ENCODE measurements at places on chromosomes 6 and 20.

GRCh38 chr6:158962371-158962770, 37.6 kb downstream of the RSPH3 start:
- no peak for DNase-seq

DNA sequence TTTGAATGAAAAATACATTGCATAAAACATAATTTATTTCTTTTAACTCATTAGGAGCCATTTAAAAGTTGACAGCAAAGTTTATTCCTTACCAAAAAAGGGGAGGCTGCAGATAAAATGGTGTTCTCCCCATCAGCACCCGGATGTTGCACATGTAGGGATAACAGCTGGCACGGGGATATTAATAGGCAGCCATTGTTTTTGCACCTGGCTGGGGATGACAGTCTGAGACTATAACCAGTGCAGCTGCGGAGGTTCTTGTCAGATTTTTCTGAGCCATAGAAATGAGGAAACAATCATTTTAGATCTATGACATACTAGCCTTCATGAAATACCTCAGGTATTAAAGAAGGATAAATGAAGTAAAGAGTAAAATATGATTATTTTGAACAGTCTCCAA, 20.1 kb upstream of the HECA start:
- DNase-seq, result no peak

GRCh38 chr6:75438442-75439116, 55.0 kb downstream of the FILIP1 start:
- no peak for DNase-seq

GRCh38 chr6:137271245-137272183, 52.3 kb upstream of the IFNGR1 start:
- DNase-seq, result no peak

GRCh38 chr6:121726596-121726995, 291.1 kb downstream of the GJA1 start:
- DNase-seq, result no peak

- no peak for DNase-seq
These were observed 99.3 kb downstream of the B3GAT2 start for GRCh38 chr6:70857387-70858077.

GRCh38 chr6:37481711-37482605, 17.7 kb downstream of the CCDC167 start:
- no peak for DNase-seq

DNA sequence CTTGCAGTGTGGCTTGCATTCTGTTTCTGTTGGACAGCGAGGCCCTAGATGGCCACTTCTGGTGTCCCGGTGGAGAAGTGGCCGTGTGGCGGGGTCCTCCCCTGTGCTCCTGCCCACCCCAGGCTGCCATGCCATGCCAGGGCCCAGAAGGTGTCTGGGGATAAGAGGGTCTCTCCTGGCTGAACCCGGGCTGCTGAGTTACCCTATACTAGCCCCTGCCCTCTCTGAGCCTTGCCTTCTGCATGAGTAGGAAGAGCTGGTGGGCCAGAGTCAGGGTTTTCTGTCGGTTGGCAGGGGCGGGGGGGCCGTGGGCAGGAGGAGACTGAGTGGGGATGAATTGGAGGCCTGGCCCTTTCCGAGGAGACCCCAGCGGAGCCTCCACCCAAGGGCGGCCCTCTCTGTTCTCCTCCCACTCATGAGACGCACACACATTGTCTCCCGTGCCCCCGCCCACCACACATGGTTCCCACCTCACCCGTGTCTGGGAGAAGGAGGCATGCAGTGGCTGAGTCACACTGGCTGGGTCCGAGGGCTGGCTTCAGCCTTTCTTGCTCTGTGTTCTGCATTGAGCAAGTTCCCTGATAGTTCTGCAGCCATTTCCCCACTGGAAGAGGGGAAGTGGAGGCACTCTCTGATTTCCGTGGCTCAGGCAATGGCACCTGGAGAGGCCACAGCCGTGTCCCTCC, 24.6 kb downstream of the VSTM2L start:
- DNase-seq, result no peak

- no peak for DNase-seq
These were observed 8.8 kb upstream of the C20orf144 start for GRCh38 chr20:33653218-33653899.

DNA sequence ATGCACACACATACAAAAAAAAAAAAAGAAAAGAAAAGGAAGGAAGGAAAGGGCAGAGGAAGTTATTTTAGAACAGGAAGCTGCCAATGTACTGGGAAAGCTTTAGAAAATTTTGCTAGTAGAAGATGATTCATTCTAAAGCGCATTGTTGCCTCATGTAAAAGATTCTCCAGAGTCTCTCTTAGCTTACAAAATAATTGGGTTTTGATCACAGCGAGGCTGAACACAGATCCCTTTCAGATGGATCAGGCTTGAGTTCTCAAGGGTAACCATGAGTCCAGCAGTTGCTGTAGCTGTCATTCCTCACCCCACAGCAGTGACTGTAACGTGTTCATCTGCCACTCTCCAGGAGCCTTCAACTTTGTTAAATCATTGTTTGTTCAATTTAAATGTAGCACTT, 81.9 kb downstream of the PHACTR2 start:
- no peak for DNase-seq

GRCh38 chr6:46251583-46252339, 81.0 kb upstream of the ENPP5 start:
- no peak for DNase-seq

DNA sequence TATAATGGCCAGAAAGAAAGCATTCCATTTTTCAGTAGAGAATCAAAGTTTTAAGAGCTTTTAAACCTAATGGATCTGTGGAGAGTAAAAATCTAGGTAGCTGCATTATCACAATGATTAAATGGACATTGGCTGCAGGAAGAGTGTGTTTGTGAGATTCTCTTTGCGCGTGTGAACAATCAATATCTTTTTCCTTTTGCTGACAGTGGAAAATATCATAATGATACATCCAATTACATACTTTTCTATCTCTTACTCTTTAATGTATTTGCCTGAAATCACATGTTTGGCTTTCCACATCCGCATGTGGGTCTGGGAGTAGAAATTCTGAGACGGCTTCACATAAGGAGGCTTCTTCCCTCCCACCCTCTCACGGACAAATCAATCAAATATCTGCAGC, 69.8 kb upstream of the DUSP22 start:
- DNase-seq, result no peak

GRCh38 chr6:157800420-157801237, 22.4 kb upstream of the SNX9 start:
- DNase-seq, result peak; percentile 44

DNA sequence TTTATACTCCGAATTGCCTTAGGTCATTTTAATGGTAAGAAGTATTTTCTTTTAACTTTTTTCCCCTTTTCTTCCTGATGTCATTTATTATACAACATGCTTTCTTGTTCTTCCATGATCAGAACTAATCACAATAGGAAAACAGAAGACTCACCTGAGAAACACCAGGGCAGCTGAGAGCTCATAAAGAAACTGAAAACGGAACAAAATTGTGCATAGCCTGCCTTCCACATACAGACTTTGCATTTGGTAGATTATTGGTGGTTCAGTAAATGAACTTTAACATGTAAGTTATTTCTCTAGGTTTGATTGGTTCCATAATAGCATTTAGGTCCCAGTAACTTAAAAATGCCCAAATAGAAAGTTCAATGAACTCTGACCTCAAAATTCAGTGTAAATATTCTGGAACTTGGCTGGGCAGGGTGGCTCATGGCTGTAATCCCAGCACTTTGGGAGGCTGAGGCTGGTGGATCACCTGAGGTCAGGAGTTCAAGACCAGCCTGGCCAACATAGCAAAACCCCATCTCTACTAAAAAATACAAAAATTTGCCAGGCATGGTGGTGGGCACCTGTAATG, 161.1 kb upstream of the DTNBP1 start:
- DNase-seq, result no peak

DNA sequence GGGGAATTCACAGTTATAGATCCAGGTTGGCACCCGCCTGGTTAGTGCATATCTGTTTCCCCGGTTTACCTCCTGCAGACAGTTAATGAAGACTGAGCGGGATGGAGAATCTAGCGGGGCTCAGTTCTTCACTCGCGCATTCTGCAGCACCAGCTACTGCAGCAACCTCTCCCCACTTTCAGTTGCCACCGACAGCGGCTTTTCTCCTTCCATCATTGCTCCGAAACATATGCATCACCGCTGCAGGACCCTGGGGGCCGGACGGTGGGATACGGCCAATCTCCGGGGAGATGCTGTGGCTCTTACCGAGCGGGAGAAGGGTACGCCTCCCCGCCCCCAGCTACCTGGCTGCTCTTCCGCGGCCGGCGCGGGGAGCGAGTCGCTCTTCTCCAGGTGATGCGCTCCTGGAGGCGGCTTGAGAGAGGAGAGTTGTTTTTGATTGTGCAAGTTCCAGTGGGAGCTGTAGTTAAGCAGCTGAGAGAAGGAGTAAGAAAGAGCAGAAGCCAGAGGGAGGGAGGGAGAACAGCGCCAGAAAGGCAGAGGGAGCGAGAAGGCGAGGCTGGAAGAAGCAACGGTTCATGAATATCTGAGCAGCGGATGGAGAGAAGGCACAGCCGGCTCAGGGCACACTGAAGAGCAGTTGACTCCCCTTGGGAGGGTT, at the start of gene SGK1:
SGK1 (minus strand) TSS at position 642 of the 661 bp plus-strand sequence. CDS start 652 bp downstream, outside the sequence.
- DNase-seq, result no peak

GRCh38 chr20:23047001-23047737, 2.3 kb downstream of the THBD start:
- DNase-seq, result no peak

DNA sequence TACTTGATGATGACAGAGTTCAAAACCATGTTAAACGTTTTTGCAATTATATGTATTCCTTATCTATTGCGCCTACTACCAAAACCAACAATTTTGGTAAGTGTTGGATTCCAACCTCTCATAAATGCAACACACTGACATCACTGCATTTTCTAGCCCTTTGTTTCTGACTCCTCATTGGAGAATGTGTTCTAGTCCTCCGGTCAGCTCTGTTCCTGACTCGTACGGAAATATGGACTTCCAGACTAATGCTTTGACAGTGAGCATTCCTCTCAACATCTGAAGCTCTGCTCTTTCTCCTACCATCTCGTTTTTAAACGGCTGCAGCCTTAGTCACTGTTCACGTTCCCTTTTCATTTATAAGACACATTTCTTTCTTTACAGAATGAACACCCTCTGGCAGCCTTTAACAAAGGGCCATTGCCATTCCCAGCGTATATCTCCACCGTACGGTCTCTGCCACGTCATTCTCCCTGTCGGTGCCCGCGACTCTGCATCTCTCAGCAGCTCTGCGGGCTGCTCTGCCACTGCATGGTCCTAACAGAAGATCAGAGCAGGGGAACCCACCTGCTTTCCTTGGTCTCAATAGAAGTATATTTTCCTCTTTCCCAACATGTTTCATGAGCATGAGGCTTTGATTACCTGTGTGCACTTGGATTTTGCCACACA, 103.0 kb upstream of the SYNDIG1 start:
- no peak for DNase-seq

DNA sequence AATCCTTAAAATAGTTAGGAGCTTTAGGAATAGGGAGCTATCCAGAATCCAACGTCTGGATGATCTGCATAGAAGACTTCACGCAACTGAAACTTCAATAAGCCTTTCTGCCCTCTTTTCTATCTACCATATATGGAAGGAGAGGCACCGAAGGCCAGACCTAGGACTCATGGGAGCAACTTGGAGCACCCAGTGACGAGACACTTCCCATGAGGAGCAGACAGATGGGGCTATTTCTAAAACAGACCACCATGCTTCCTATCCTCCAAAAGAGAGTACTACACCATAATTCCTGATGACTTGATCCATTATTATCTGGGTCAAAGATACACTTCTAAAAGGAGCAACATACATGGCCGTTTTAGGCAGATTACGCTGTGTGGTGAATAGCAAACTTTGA, 6.0 kb downstream of the RPP40 start:
- no peak for DNase-seq

- no peak for DNase-seq
These were observed 575 bp upstream of the CNR1 start for GRCh38 chr6:88166493-88167351.

- DNase-seq, result no peak
These were observed 8.7 kb upstream of the ECT2L start for GRCh38 chr6:138787138-138787537.

- DNase-seq, result no peak
These were observed 16.6 kb upstream of the TRIM27 start for GRCh38 chr6:28940294-28940857.

DNA sequence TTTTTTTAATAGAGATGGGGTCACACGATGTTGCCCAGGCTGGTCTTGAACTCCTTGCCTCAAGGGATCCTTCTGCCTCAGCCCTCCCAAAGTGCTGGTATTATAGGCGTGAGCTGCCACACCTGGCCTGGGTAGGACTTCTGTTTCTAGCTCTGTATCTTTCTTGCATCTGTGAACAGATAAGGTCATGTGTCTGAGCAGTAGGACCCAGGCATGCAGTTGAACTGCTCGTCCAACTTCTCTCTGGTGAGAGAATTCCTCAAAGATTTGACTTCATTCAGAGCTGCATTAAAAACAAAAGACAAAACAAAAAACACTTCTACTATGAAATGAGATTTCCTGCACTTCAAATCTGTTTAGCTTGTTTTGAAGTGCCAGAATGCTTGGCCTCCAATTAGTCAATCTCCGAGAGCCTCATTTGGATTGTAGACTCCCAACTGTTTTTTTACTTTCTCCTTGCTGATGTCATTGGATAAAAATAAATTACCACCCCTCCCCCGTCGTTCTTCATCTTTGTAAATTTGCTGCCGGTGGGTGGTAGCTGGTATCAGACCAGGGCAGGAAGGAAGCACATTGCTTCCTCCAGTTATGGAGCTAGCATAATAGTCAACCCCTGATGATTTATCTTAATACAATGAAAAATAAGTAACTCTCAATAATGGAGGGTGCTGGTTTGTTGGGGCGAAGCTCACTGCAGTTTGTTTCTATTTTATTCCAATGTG, 17.6 kb downstream of the CD109 start:
- DNase-seq, result no peak

GRCh38 chr6:75863001-75863400, 114.0 kb downstream of the MYO6 start:
- no peak for DNase-seq

DNA sequence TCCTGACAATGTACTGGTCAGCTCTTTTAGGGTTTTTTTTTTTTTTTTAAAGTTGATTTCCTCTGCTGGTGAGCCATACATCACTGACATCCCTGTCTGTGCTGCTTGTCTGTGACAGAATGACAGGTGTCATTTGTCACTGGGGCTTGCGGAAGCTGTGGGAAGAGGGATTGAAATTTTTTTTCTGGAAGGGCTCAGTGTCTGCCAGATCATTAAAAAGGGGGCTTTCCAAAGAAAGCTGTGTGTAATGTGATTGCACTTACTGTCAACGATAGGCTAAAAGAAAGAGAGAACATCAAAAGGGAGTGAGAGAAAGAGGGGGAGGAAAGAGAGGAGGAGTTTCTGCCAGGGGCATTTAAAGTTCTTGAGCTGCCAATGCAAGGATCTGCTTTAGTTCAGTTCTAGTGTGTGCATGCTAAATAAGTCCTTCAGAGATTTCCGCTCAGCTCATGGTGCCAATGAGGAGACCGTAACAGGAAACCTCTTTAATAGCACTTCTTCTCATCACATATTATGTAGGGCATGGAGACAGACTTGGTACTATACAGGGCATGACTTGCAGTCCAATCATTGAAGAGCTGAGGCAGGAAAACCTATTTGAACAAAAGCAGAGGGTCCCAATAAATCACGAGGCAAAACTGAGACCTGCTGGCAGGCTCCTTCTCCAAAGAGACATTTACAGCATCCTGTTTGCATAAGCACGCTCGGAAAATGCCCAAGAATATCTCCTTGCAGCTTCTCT, 177.2 kb downstream of the TSHZ2 start:
- no peak for DNase-seq

Measured in AG04449 (cell line).